ENCODE measurements at places on chromosomes 6 and 20. TPM values are rescaled to one million over a fixed set of nuclear protein-coding genes. Genes with fewer than 3 reads are reported as not detected.

FAM162B gene
- total RNA-seq, result 11.5 TPM

ACSS1 gene
- total RNA-seq, result 1.7 TPM

ADTRP gene
- total RNA-seq, result 9.0 TPM

RAB32 gene
- total RNA-seq, result 89.8 TPM

MMP24 gene
- total RNA-seq, result 0.98 TPM

SIRPG gene
- not detected for total RNA-seq

GSTA3 gene
- not detected for total RNA-seq

GPX5 gene
- not detected for total RNA-seq

CTCFL gene
- total RNA-seq, result not detected

Measured in smooth muscle cell of the pulmonary artery (primary cell).